Activated effector memory CD4-positive, alpha-beta T cell treated with Interleukin-2 at 50 U/mL for 16 hours (primary cell): ENCODE measurements at places on chromosomes 16 and 17.

DNA sequence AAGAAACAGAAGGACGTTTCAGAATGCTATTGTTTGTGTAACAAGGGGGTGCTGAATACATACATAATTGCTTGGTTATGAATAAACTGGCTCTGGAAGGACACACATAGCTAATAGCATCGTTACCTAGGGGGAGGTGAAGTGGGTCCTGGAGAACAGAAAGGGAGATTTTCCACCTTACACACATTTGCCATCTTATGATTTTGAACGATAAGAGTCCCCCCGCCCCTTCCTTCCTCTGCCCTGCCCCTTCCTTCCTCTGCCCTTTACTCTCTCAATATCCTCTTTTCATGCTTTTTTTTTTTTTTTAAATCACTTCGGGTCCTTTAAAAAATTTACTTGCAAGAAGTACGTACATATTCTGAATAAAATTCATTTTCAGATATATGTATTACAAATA is 902 bp upstream of the DHRS7B start:
- DNase-seq, result peak; percentile 46

GRCh38 chr17:1059131-1059795 is 62.3 kb downstream of the TIMM22 start:
- no peak for DNase-seq

GRCh38 chr17:74860229-74860871 is 665 bp upstream of the GRIN2C start:
- DNase-seq, result no peak

DNA sequence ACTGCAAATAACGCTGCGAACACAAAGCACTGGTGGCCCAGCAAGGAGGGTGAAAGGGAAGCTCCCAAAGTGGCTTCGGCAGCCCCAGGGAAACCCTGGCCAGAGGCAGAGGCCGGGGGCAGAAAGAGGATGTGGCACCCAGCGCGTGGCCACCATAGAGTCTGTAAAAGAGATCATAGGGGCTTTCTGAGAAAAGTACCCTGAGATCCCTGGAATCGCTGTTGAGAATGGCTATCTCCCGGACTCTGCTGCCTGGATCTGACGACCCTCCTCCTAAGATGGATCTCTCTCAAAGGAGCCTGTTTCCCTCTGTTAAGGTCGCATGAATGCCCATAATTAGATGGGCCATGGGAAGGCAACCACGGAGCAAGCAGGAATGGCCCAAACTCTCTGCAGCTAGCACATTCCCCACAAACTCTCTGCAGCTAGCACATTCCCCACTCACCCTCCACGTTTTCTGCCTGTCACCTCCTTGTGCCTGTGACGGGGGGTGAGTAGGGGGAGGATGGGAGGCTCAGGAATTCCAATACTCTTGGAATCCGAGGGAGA is 364.4 kb downstream of the XYLT1 start:
- DNase-seq, result no peak
